ENCODE measurements at places on chromosomes 7 and 10. TPM values are rescaled to one million over a fixed set of nuclear protein-coding genes. Genes with fewer than 3 reads are reported as not detected.

DNA sequence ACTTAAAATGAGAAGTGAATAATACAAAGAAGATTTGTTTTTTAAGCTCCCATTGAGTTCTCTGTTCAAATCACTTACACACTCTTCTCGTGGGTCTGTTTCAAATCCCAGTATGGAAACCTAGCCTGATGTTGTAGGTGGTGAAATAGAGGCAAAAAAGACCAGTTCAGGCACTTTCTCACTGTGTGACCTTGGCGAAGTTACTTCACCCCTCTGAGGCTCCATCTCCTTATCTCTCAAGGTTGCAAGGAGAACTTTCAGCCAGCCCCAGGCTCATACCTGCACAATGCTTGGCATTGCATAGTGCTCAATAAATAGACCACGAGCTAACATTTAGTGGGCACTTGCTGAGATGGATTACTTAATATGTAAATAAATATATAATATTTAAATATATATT lies 90.1 kb downstream of the PRLHR start:
- DNase-seq: no peak

DNAJC2 gene
- total RNA-seq: 30.9 TPM

C10orf105 gene
- 1.1 TPM for total RNA-seq

GRCh38 chr10:98486421-98486820 lies 39.7 kb upstream of the HPS1 start:
- DNase-seq: no peak

GRCh38 chr10:89390476-89391225 lies 1.8 kb upstream of the IFIT1 start:
- DNase-seq: no peak

TUBB8 gene
- not detected for total RNA-seq
